ENCODE measurements at places on chromosomes 3 and 15. TPM values are rescaled to one million over a fixed set of nuclear protein-coding genes. Genes with fewer than 3 reads are reported as not detected.
A peak's percentile ranks its signal among the peaks of the same experiment; 100 is the strongest.

GRCh38 chr15:67892559-67893377, 52.9 kb upstream of the RNU6-1 start:
- DNase-seq, result no peak

CD86 gene
- total RNA-seq, result not detected

DNA sequence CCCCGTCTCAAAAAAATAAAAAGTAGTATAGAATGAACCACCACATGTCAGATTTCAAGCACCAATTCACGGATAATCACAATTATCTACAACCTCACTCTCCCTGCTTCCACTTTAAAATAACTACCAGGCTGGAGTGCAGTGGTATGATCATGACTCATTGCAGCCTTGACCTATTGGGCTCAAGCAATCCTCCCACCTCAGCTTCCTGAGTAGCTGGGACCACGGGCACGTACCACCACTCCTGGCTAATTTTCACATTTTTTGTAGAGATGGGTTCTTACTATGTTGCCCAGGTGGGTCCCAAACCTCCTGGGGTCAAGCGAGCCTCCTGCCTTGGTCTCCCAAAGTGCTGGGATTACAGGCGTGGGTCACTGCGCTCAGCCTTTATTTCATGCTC, 38.1 kb upstream of the LDHAL6B start:
- DNase-seq, result peak; percentile 60

DNA sequence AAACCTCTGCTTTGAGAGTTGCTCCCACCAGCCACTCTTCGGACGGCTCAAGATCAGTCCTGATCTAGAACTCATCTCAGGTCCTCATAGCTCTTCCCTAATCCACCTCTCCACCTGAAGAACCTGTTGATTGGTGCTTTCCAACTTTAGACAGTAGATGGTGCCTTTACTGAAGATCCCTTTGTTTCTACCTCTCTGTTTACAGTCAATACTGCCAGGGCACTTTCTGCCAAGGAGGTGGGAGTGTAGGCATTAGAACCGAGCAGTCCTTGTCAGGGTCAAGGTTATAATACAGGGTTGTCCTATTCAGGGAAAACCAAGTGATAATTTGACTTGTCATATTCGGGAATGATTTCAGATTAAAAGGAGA, 1.2 kb downstream of the CGNL1 start:
- DNase-seq, result peak; percentile 25

AP3B2 gene
- 0.17 TPM for total RNA-seq

- DNase-seq, result no peak
These were observed 7.3 kb upstream of the MINDY4B start for GRCh38 chr3:150912501-150912900.

PROK2 gene
- total RNA-seq, result not detected

DNA sequence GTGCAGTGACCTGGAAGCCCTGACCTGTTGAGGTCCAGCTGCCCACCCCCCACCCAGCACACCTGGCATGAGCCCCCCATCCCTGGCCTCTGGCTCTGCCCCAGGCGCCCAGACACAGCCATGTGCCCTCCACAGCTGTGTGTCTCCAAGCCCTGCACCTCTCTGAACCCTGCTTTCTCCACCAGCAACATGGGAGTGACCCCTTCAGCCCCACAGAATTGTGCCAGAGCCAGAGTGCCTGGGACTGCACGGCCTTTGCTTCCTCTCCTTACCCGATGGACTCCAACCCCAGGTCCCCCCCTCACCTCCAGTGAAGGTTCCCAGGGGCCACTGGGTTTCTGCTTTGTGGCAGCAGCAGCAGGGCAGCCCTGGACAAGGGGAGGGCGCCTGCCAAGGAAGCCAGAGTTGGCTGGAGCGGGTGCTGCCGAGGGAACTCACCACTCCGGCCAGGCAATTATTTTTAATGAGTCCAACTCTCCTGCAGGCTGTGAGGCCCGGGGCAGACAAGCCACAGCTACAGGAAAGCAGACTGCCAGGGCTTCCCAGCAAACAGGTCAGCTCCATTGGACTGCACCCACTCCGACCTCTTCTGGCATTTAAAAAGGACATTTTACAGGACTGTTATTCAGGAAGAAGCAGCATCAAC, 24.1 kb downstream of the PRR20G start:
- DNase-seq, result no peak

SEC22A gene
- total RNA-seq, result 29.1 TPM

- no peak for DNase-seq
These were observed 17.5 kb downstream of the ANKRD63 start for GRCh38 chr15:40265355-40265754.

- no peak for DNase-seq
These were observed 43.7 kb upstream of the ADPGK start for GRCh38 chr15:72827226-72827625.

RGMA gene
- 0.47 TPM for total RNA-seq

CHD2 gene
- 67.0 TPM for total RNA-seq

GRCh38 chr3:107421170-107421792, 44.0 kb downstream of the CCDC54 start:
- DNase-seq, result peak; percentile 75

GRCh38 chr3:156253150-156253549, 132.8 kb downstream of the KCNAB1 start:
- DNase-seq, result no peak

- DNase-seq, result peak; percentile 46
These were observed 91.1 kb downstream of the TBL1XR1 start for GRCh38 chr3:177106184-177106583.

ANKDD1A gene
- total RNA-seq, result 5.8 TPM

- no peak for DNase-seq
These were observed 165.4 kb upstream of the AGTR1 start for GRCh38 chr3:148532326-148532725.
